Adipocyte (in vitro differentiated cells): ENCODE measurements at places on chromosomes 11 and 22.

DNA sequence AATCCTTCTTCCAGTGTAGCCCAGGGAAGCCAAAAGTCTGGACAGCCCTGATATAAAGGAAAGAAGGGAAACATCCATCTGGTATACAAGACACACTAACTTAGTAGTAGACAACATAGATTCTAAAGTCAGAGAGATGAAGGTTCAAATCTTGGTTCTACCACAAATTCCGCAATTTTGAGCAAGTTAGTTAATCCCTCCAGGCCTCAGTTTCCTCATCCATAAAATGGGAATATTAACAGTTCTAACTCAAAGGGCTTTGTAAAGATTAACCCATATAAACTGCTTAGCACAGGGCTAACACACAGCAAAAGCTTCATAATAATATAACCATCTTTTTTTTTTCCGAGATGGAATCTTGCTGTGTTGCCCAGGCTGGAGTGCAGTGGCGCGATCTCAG, 10.7 kb downstream of the LRP4 start:
- no peak for DNase-seq

DNA sequence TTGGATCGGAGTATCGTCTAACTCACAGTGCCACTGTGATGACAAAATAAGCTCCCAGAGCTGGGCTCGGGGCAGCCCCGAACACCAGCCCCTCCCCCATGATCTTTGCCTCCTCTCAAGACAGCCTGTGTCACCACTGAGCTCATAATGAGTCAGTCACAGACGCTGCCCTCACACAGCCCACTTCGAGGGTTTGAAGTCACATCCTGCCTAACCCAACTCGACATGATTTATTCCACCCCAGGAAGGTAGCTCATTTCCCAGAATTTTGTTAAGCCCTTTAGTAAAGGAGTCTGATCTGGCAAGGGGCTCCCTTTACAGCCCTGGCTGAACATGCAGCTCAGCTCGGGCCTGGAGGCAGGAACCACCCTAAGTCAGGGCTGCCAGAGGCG, 22.8 kb downstream of the MYH9 start:
- peak; percentile 81 for DNase-seq

- DNase-seq = no peak
Measured at GRCh38 chr11:74984070-74984469, 4.7 kb upstream of the NEU3 start.

DNA sequence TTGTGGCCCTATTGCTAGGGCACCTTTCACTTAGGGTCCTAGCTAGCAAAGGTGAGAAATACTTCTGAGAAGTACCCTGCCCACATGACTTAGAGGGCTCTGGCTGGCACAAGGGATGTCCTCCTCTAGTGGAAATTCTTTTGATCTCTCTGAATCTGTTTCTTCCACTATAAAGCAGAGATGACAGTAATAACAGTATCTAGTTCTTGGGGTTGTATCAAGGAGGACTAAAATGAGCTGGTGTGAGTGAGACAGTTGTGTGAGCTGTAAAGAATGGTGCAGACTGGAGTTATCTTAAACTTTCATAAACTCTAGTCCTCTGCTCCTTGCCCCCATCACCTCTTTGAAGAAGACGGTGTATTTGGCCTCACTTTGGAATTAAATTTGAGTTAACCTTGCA, 157.8 kb upstream of the PLET1 start:
- no peak for DNase-seq

GRCh38 chr11:43732225-43732624, 51.7 kb downstream of the HSD17B12 start:
- no peak for DNase-seq

DNA sequence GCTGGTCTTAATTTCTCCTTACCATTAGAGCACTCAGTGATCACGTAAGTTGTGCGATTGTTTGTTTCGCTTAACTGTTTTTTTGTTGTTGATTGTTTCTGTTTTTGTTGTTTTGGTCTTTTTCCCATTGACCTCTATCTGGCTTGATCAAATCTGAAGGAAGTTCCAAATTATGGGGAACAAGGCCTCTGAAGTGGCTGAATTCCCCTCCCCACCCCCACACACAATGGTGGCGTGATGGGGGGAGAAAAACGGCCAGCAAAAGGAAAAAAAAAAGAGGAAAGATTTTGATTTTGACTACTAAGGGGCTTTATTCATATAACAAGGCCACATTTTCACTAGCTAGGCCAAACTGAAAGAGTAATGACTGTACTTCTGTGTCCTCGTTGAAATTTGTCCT, 53.6 kb downstream of the OSBPL5 start:
- no peak for DNase-seq

GRCh38 chr11:106331176-106331575, 253.7 kb downstream of the AASDHPPT start:
- DNase-seq = no peak

- no peak for DNase-seq
Measured at GRCh38 chr11:77501758-77502157, 27.9 kb upstream of the PAK1 start.

DNA sequence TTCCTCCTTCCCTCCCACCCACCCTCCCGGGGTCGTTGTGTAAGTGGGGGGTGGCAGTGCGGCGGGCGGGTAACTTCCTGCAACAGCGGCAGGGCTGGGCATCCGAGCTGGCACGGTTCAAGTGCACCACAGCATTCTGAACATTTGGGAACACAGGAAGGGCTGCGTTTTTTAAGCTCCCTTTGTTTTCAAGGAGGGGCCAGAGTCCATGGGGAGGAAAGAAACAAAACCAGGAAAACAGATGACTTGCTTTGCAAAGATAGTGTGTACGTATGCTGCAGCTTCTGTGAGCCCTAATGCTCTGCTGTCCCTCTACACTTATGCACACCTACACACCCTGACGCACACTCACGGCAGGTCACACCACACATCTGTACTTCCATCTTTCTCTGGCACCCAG, 152.5 kb downstream of the FBXO7 start:
- DNase-seq = no peak

DNA sequence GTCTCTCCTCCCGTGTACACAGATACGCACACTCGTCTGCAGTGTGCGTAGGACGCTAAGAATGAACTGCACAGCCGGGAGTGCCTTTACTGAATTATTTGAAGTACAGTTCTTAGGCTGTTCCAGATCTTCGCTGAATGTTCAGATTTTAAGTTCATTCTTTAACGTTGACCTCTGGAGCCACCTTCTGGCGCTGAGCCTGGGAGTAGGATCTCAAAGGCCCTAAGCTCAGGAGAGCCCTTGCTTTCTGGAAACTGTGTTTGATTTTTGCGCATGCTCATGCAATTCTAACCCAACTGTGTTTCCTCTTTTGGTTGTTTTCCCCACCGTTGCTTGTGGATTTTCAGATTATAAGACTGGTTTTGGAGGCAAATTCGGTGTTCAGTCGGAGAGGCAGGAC, 22.8 kb downstream of the CTTN start:
- DNase-seq = no peak

GRCh38 chr22:29716814-29717545, 2.8 kb upstream of the CABP7 start:
- DNase-seq = peak; percentile 85

GRCh38 chr11:17599460-17599925, 52.4 kb downstream of the OTOG start:
- DNase-seq = no peak
